ENCODE measurements at places on chromosomes 3 and 15. TPM values are rescaled to one million over a fixed set of nuclear protein-coding genes. Genes with fewer than 3 reads are reported as not detected.

The ROPN1 gene
- total RNA-seq, result 2.3 TPM

The RAD54L2 gene
- 20.2 TPM for total RNA-seq

The PPM1L gene
- 136 TPM for total RNA-seq

The CDHR4 gene
- total RNA-seq, result not detected

The ST8SIA2 gene
- total RNA-seq, result not detected

The DOCK3 gene
- total RNA-seq, result 0.73 TPM

The CD200 gene
- 4.8 TPM for total RNA-seq

The SYNM gene
- 115 TPM for total RNA-seq

The NPAP1 gene
- total RNA-seq, result not detected

The MAGI1 gene
- 70.5 TPM for total RNA-seq

The IL17RD gene
- 31.8 TPM for total RNA-seq

The GNAI2 gene
- 95.3 TPM for total RNA-seq

The CCDC54 gene
- total RNA-seq, result 0.33 TPM

The NANOGP8 gene
- total RNA-seq, result 1.1 TPM

The GOLGA6A gene
- 1.0 TPM for total RNA-seq

The CXCR6 gene
- 4.3 TPM for total RNA-seq

The MYL3 gene
- 5.9 TPM for total RNA-seq

The SLC7A14 gene
- 0.15 TPM for total RNA-seq

The ZPLD1 gene
- total RNA-seq, result 0.33 TPM

The SI gene
- not detected for total RNA-seq

The EFHB gene
- total RNA-seq, result 1.3 TPM
